Panc1 (cell line): ENCODE measurements at places on chromosomes 11 and 22.

- no peak for DNase-seq
Observed at GRCh38 chr22:40469181-40469580, 98.8 kb downstream of the SGSM3 start.

GRCh38 chr11:134562941-134563471 lies 151.0 kb upstream of the B3GAT1 start:
- no peak for DNase-seq

GRCh38 chr22:28906312-28906711 lies 22.9 kb downstream of the ZNRF3 start:
- DNase-seq, result no peak

DNA sequence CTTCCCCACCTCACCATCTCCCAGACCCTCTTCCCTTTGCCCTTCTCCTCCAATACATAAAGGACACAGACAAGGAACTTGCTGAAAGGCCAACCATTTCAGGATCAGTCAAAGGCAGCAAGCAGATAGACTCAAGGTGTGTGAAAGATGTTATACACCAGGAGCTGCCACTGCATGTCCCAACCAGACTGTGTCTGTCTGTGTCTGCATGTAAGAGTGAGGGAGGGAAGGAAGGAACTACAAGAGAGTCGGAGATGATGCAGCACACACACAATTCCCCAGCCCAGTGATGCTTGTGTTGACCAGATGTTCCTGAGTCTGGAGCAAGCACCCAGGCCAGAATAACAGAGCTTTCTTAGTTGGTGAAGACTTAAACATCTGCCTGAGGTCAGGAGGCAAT lies 58.2 kb downstream of the TIMP3 start:
- no peak for DNase-seq

GRCh38 chr11:41246399-41246745 lies 213.1 kb downstream of the LRRC4C start:
- no peak for DNase-seq

GRCh38 chr22:32615874-32616564 lies 141.4 kb downstream of the FBXO7 start:
- DNase-seq, result no peak
